ENCODE measurements at places on chromosomes 7 and 10.

DNA sequence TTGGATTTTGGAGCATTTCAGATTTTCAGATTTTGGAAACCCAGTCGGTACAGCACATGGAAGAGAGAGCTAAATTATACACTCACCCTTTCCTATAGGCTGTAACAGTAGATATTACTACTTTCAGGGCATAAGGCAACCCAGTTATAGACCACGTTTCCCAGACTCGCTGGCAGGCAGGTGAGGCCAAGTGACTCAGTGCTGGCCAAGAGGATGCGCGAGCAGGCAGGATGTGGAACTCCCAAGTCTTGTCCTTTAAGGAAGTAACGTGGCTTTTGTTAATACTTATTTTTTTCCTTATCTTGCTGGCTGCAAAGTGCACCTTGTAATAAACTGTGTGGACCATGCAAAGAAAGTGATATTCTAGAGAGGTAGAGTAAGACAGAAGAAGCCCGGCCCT, 1160.1 kb downstream of the GATA3 start:
- DNase-seq, result no peak

DNA sequence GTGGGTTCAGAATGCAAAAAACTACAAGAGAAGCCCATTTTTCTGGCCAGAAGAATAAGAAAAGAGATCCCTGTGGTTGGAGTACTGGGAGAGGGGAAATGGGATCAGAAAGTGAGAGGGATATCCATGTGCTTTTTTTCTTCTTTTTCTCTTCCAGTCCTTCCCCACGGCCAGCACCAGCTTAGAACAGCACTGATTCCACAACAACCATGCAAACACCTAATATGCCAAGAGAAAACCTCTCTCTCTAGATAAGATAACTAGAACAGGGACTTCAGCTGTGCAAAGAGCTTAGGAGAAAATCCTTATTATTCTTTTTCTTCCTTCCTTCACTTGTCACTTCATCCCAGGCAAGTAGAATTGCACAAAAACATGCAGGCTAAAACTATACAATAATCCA, 83.5 kb downstream of the ELAPOR2 start:
- DNase-seq, result no peak

DNA sequence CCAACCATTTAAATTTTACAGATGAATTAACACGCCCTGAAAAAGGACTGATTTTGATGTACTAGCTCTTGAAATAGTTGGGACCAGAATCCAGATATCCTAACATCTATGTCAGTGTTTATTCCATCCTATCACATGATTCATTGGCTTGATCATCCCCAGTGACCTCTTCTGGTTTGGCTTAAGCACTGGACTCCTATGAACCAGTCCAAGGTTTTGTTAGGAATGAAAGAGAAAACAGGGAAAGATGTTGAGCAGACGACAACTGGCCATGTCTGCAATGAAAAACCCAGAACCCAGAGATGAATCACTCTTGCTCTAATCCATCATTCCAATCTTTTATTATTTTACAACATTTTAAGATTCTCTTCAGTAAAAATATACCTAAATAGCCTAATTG, 1080.9 kb downstream of the SORCS1 start:
- no peak for DNase-seq

DNA sequence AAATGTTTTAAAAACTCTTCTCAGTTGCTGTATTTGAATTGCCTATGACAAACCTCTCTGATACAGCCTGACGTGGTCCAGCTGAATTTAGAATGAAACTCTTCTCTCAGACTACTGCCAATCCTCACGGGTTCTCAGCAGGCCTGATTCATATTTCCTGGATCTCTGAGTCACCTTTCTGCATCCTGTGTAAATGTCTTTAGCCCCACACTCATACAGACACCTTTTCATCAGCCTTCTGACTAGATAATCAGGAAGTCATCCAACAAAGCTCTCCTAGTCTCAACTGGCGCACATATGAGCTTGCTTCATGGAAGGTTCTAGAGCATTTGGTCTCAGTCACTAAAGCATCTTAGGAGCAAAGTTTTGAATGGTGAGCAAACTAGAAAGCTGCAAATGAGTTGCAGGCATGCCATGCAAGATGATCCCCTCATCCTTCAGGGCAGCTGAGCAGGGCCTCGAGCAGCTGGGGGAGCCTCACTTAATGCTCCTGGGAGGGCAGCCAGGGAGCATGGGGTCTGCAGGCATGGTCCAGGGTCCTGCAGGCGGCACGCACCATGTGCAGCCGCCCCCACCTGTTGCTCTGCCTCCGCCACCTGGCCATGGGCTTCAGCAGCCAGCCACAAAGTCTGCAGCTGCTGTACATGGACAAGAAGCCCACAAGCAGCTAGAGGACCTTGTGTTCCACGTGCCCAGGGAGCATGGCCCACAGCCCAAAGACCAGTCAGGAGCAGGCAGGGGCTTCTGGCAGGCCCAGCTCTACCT, 182.8 kb downstream of the ARHGAP12 start:
- DNase-seq, result no peak

GRCh38 chr7:130430841-130431666, 9.8 kb downstream of the CEP41 start:
- no peak for DNase-seq

GRCh38 chr7:117667456-117667855, 187.6 kb downstream of the CFTR start:
- no peak for DNase-seq

DNA sequence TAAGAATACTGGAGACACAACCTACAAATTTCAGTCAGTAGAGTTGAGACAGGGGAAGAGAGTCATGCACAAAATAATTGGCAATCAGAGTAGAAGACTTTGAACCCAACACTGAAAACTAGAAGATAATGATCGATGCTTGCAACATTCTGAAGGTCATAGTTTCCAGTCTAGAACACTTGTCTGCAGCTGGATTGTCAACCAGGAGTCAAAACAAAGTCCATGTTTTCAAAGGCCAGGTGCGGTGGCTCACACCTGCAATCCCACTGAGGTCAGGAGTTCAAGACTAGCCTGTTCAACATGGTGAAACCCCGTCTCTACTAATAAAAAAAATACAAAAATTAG, 26.8 kb upstream of the SMURF1 start:
- DNase-seq, result no peak

- peak; percentile 60 for DNase-seq
These were observed 31.7 kb upstream of the EPC1 start for GRCh38 chr10:32378363-32379317.

DNA sequence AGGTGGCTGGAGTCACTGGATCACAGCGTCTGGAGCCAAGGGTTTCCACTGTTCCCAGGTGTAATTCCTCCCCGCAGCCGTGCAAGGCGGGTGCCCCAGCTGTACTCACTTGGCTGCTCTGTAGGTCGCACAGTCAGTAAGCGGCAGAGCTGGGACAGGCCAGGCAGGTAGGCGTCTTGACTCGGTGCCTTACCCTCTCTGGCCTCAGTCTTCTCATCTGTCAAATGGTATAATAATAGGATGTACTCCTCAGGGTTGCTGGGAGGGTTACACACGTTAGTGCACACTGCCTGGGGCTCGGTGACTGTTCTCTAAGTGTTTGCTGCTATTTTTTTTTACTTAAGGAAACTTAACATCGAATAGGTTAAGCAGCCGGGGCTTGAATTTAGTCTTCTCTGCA, 27.0 kb downstream of the MYL10 start:
- DNase-seq, result no peak

- DNase-seq, result no peak
These were observed 118.1 kb downstream of the WDR11 start for GRCh38 chr10:120969219-120969645.

Measured in NCI-H510A treated with DMSO at 0.1 percent for 48 hours (cell line).